Fibroblast of upper back skin (primary cell): ENCODE measurements at places on chromosomes 16 and 17.
A peak's percentile ranks its signal among the peaks of the same experiment; 100 is the strongest.

DNA sequence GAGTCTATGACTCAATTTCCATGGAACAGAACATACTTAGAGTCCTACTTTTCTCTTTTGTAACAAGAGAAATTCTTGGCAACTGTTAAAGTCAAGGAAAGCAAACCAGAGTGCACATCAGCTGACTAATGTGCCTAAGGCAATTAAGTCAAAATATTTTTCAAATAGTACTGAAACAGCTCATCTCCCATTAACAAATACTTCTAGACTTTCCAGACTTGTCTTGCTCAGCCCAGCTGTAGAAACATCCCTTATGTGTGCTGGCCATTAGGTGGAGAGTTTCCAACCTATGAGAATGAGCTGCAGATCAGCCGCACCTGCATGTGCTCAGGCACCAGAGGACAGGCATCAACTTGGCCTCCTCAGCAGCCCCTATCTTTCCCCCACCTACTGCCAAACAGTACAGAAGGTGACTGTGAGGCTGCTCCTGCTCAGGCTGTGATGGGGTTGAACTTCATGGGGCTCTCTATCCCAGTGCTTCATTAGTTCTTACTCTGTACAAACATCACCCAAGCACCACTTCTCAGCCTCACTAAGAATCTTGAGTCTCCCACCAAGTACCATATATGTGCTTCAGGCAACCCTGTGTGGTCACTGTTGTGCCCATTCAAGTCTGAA lies 32.2 kb downstream of the TEX2 start:
- DNase-seq = peak; percentile 95

DNA sequence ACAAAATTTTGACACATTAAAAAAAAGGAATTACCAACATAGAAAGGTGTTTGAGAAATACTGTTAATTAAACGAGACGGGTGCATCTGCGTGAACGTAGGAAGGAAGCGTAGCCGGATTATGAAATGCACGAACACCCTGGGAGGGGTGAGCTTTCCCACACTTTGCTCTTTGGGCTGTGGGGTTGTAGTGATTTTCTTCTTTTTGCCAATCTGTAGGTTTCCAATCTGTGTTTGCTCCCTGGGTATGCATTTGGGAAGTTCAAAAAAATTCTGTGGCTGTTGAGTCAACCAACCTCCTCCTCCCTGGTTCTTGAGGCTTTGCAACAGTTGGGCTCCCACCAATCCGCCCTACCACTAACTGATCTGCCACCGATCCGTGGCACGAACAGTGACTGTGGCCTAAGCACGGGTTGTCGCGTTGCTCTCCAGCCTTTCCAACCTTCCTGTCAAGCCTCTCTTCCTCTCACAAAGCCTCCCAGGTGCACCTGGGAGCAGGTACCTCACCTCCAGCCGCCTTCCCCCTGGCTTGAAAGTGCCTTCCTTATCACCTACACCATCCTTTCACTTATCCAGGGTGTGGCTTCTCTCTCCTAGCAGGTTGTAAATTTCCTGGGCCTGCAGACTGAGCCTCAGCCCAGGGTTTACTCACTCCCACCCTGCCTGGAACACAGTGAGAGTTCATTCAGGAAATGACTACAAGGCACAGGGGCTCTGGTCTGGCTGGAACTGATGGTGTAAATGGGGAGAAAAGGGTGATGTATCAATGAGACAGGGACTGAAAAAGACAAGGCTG lies 16.6 kb downstream of the RTN4RL1 start:
- DNase-seq = no peak

- DNase-seq = no peak
Observed at GRCh38 chr16:35447010-35447558, 1987.7 kb downstream of the TP53TG3F start.

DNA sequence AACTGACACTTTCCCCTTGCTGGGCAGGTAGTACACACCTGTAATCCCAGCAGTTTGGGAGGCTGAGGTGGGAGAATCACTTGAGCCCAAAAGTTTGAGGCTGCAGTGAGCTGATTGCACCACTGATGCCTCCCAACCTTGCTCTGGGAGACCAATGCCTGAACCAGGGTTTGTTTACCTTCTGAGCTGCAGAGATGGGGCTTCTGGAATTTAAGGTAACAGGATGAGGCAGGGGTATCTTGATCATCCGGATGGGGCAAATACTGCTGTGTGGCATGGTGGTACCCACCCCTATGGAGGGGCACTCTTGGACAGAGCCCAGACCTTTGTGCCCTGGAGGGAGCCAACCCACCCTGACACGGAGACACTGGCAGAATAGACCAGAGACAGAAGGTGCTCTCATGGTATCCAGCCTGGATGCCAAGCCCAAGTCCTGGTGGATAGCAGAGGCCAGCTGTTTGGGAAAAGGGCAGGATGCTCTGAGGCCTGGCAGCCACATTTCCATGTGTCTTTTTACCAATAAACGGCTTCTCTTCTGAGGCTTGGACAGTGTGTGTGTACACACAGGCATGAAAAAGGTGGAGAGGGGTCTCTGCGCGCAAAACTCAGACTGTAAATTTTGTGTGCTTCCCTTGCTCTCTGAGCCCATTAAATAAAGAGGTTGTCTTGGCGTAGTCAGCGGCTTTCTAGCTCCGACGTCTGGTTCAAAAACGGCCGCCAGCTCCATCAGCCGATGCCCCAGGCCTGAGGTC lies 4.4 kb downstream of the ZNF48 start:
- DNase-seq = no peak

- no peak for DNase-seq
Observed at GRCh38 chr16:68487203-68487514, 38.9 kb upstream of the SMPD3 start.

- DNase-seq = no peak
Observed at GRCh38 chr17:72394531-72394930, 273.7 kb downstream of the SOX9 start.

- DNase-seq = no peak
Observed at GRCh38 chr17:48692049-48692448, 30.3 kb downstream of the PRAC1 start.

DNA sequence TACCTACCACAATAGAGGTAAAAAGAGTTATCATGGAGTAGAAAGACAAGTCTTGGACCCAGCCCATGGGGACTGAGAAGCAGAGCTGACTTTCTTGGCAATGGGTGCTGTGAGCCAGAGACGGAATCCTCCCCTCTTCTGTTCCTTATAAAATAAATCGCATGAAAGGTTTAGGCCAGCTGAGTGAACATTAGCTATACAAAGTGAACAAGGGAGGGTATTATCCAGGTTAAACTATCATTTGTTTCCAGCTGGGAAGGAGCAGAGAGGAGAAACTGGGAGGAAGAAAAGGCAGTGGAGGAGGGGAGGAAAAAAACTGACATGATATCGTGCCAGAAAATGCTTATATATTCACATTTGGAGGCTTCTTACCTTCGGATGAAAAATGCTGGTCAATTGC lies 13.3 kb upstream of the PAFAH1B1 start:
- no peak for DNase-seq

- peak; percentile 13 for DNase-seq
Observed at GRCh38 chr16:55062442-55062841, 131.8 kb downstream of the IRX5 start.

- DNase-seq = no peak
Observed at GRCh38 chr16:89285381-89285780, 67.9 kb downstream of the ZNF778 start.

- peak; percentile 61 for DNase-seq
Observed at GRCh38 chr17:55601874-55602364, 90.7 kb upstream of the SMIM36 start.

DNA sequence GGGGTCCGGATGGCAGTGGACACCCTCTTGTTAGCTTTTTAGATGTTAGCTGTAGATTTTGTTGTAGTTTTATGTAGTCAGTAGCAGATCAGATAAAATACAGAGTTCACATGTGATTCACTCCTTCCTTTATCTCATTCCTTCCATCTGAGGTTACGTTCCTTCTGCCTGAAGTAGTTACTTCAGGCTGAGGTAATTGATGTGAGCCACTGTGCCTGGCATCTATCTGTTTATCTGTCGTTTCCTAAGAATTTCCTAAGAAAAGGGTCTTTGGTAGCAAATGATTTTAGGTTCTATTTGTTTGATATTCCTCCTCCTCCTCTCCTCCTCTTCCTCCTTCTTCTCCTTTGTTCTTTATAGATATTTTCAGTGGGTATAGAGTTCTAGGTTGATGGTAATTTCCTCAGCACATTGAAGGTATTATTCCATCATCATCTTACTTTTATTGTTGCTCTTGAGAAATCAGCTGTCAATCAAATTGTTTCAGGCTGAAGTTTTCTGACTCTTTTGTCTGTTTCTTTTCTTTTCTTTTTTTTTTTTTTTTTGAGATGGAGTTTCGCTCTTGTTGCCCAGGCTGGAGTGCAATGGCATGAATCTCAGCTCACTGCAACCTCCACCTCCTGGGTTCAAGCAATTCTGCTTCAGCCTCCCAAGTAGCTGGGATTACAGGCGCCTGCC lies 29.6 kb upstream of the FBXO47 start:
- DNase-seq = no peak

DNA sequence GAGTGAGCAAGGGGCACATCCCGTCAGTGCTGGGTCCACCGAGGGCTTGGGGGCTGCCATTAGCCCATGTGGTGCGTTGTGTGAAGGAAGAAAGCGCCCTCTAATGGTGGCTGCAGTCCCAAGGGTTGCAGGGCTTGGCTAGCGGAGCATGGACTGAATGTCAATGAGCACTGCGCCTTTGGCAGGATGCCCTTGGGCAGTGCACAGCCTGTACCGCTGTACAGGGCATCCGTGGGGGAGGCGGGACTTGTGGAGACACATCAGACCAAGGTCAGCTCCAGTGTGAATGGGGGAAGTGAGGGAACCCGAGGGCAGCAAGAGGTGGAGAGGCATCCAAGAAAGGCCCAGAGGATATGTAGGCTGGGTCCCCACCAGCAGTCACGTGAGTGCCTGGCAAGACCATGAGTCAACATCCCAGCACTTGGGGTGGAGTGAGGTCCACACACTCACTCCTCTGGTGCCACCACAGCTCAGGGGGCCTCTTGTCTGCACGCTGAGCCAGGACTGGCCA lies 75.5 kb upstream of the MED9 start:
- no peak for DNase-seq

GRCh38 chr16:81472391-81472790 lies 27.8 kb downstream of the CMIP start:
- DNase-seq = no peak

GRCh38 chr16:56286809-56287208 lies 95.5 kb downstream of the GNAO1 start:
- DNase-seq = no peak

- no peak for DNase-seq
Observed at GRCh38 chr16:68296693-68297092, 14.1 kb downstream of the SLC7A6OS start.

DNA sequence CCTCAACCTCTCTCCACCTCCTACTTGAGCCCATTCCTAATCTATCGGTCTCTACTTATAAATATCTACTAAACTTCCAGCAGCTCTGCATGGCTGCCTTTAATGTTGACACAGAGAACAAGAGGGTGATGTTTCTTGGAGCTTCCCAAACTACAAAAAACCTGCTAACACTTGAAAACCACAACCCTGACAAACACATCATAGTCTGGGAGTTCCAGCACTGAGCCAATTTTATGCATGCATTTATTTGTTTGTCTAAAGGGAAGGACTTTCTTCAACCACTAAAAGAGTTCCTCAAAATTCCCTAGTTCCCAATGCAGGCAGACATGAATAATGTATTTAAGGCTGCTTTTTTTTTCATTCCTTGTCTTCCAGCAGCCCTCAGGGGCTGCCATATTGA lies 331.8 kb upstream of the XYLT1 start:
- peak; percentile 65 for DNase-seq

DNA sequence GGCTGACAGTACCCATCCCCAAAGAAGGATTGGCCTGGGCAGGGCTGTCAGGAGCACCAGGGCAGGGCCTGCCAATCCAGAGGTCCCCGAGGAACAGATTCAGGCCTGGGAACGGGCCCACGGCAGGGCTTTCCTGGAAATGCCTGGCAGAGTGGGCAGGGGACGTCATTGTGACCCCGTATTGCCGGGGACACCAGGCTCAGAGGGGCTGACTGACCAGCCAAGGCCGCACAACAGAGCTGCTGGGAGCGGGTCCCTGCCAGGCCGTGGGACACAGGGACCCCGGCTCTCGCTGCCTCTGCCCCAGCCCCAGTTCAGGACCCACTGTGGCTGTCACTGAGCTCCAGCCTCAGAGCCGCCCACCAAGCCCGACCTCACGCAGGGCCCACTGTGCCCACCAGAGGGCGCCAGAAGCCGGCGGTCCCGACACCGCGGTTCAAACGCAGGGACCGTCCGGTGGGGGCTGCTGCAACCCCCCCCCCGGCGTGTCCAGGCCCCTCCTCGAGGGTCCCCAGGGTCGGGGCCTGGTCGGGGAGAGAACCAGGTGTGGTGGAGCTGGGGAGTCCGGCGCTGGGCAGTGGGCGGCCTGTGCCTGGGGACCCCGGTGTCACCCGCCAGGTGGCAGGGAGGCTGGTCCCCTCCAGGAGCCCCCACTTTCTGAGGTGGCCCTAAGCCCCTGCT lies 15.2 kb upstream of the SSTR5 start:
- no peak for DNase-seq

- no peak for DNase-seq
Observed at GRCh38 chr17:21373696-21374440, 2.3 kb upstream of the KCNJ12 start.

DNA sequence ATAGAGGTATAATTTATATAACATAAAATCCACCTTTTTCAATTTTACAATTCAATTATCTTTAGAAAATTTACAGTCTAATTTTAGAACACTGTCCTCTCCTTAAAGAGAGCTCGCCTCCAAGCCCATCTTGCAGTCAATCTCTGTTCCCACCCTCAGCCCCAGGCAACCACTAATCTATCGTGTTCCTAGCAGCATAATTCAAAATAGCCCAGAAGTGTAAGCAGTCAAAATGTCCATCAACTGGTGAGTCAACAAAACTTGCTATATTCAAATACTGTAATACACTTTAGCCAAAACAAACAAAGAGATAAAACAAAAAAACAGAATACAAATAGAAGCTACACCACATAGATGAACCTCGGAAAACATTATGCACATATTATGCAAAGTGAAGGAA lies 1006.8 kb upstream of the EEF2KMT start:
- DNase-seq = no peak

DNA sequence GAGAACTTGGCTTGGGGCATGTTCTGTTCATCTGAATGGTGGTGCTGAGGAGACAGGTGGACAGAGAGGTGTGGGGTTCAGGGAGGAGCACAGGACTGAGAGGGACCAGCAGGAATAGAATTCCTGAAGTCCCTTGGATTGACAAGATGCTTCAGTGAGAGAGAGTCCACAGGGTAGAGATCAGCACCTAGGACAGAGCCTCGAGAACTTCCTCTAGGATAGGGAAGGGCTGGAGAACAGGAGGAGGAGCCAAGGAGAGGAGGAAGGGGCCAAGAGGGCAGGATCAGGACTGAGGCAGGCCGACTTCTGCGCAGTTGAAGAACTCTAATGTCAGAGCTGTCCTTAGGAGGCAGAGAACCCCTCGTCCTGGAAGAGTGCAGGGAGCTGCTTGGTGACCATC lies 138.4 kb downstream of the PRKCB start:
- DNase-seq = no peak
